ENCODE measurements at places on chromosomes 3 and 15.

- DNase-seq, result no peak
Measured at GRCh38 chr3:195163719-195164572, 107.0 kb downstream of the XXYLT1 start.

GRCh38 chr3:149085828-149086231 lies 503 bp downstream of the HLTF start:
- DNase-seq, result no peak

DNA sequence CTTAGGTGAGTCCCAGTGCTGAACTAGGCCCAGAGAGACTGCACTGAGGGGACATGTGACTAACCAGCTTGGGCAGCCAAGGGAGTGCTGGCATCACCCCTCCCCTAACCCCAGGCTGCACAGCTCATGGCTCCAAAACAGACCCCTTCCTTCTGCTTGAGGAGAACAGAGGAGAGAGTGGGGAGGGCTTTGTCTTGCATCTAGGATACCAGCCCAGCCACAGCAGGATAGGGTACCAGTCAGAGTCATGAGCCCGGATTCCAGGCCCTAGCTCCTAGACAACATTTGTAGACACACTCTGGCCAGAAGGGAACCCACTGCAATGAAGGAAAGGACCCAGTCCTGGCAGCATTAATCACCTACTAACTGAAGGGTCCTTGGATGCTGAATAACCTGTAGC lies 49.9 kb upstream of the PLSCR4 start:
- DNase-seq, result no peak

DNA sequence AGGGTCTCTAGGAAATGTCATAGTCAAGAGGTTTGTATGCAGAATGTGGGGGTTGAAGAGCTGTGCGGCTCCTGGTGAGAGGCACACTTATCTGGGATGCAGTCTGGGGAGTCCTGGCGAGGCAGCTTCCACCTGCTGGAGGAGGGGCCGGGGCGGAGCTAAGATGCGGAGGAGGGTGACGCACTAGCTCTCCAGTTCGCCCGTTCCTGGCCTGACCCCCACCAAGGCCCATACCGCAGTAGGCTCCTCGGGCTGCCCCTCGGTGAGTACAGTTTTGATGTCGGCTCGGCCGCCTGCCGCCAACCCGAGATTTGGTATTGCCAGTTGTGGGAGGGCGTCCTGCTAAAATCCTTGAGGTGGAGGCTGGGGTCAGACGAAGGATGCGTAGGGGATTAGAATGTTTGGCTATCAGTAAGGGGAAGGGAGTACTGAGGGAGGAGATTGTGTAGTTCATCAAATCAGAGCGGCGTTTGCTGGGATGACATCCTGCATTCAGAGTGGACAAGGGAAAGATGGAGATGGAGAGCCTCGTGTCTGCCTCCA lies at the start of gene SCG5:
Gene SCG5, plus strand, starts transcription at position 194 of the 543 bp plus-strand sequence. CDS start 1,883 bp downstream, outside the sequence.
- no peak for DNase-seq

DNA sequence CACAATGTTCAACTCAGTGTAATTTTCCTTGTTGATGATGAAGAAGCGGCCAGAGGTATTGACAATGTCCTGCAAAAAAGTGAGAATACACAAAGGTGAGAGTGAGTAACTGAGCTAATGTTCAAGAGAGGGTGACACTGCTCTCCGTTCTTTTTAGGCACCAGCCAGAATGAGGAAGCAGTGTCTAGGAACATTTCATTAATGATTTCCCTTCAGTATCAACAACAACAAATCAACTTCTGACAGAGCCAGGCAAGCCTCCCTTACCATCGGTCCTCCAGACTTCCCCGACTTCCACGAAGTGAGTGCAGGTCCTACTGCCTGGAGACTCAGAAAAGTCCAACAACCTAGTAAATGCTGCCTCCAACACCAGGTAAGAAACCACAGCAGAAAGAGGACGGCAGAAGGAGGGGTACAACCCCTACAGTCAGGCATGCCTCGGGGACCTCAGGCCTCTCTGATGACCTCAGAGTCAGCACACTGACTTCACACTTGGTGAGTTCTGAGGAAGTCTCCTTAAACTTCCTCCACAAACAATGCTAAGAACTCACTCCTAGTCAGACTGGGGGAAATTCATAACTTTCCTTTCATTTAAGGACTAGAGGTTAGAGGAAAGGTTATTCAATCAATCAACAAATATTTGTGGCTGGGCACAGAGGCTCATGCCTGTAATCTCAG lies 62.7 kb downstream of the NPTN start:
- no peak for DNase-seq

GRCh38 chr3:61964566-61964965 lies 403.2 kb downstream of the PTPRG start:
- no peak for DNase-seq

All from T-helper 17 cell (primary cell).